ENCODE measurements at places on chromosomes 16 and 17.

- no peak for DNase-seq
Measured at GRCh38 chr16:5504064-5504781, 406.6 kb upstream of the EEF2KMT start.

DNA sequence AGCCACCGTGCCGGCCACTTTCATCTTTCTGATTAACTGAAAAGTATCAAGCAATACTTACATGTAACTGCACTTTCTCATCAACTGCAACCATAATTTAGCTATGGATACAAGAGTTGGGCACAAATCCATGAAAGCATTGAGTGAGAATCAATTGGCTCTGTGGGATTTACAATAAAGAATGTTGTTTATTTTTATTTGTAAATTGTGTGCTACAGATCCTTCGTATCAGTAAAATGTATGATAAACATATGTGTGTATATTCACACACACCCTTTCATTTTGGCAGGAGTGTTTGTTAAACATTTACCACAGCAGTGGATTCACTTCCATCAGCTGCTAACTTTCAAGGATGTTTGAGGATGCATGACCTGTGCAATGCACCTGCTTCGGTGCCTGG is 411.0 kb downstream of the WWOX start:
- DNase-seq = no peak

DNA sequence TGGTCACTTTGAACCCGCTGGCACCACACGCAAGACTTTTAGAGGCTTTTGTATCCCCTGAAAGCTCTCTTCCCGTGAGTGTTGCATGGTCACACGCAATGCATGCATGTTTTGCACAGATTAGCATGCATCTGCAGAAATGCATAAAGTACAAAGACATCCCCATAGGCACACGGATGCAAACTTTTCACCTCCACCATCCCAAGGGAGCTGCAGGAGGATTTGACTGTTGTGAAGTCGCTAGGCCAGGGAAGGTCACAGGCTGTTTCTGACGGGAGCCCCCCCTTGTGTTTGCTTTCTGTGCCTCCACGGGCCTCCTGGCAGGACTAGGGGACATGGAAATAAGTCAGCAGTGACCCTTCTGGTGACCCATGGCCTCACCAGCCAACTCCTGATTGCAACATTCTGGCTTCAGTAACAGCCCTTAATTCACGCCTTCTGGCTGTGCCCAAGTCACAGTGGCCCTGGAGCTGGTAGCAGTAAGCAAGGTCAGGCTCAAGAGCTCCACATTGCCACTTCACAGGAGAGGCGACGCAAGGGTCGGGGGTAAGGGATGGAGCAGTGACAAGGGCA is 45.1 kb downstream of the SOX9 start:
- DNase-seq = no peak

DNA sequence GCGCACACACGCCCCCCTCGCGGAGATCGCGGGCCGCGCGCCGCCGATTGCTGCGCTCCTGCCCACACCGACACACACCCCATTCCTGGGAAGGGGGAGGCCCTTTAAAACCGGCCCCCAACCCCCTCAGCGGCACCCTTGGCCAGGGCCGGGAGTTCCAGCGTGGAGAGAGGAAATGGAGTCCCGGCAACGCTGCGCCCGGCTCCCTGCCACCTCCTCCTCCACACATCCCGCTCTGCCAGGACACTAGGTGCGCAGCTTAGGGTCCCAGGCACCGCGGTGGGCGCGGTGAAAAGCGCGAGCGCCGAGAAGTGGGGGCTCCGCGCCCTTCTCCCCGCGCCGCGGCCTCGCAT is 397 bp downstream of the CDC42EP4 start:
- DNase-seq = peak; percentile 6

GRCh38 chr17:77436058-77436442 is 295.3 kb downstream of the SEC14L1 start:
- no peak for DNase-seq

DNA sequence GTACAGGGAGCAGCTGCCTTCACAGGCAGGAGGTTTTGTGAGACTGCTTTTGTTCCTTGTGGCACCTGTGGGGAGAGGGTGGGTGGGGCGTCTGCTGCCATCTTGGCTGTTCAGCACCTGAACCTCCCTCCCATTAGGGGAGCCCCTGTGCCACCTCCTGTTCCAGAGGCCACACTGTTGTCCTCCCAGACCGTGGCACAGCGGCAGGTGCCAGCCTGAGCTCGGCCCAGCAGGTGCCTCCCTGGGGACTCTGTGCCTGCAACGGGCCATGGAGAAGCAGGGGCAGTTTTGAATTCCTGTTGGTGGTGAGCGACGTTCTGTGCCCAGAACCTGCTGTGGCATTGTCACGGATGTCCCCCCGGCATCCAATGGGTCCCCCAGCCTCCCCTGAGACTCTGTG is 9.9 kb downstream of the LGALS3BP start:
- DNase-seq = no peak
